ENCODE measurements at places on chromosomes 7 and 10. TPM values are rescaled to one million over a fixed set of nuclear protein-coding genes. Genes with fewer than 3 reads are reported as not detected.

Gene PSD
- 4.0 TPM for total RNA-seq

Gene CYP51A1
- total RNA-seq = 166 TPM

Gene LRRC4
- total RNA-seq = 3.6 TPM

Gene SPDYE2
- total RNA-seq = not detected

Gene TSPAN33
- 46.8 TPM for total RNA-seq

Gene ANKRD22
- total RNA-seq = not detected

Gene SPDYE5
- not detected for total RNA-seq

Gene EXOC4
- 44.6 TPM for total RNA-seq

Gene ACTR1A
- 96.9 TPM for total RNA-seq

Gene CCL26
- total RNA-seq = 6.2 TPM

Gene C10orf90
- 0.43 TPM for total RNA-seq

Gene WBP1L
- total RNA-seq = 55.7 TPM

Gene IL2RA
- total RNA-seq = not detected

Gene MEIG1
- not detected for total RNA-seq

Gene NPY4R
- total RNA-seq = not detected

Gene C10orf53
- not detected for total RNA-seq

Gene DENND10
- 53.7 TPM for total RNA-seq

Gene NPSR1
- total RNA-seq = not detected

Gene ITGB8
- total RNA-seq = 3.5 TPM

Gene IGFBP3
- total RNA-seq = 11.2 TPM

Gene CLDN3
- total RNA-seq = 24.1 TPM

All from GM23338 (cell line).